ENCODE measurements at places on chromosomes 16 and 17. TPM values are rescaled to one million over a fixed set of nuclear protein-coding genes. Genes with fewer than 3 reads are reported as not detected.

Gene BLMH
- total RNA-seq, result 16.8 TPM

DNA sequence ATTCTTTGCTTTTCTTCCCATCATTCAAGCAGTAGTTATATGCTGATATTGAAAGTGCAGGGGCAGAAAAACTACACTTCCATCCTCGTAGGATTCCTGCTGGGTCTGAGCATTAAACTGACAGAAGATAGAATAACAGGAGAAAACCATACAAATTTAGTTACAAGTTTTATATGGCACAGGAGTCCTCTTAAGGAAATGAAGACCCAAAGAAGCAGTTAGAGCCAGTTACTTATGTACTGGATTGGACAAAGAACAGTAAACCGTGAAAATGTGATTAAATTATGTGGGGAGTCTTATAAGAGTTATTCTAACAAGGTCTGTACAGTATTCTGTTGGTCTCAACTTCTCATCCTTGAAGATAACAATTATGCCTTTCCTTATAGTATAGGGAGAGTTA lies 81.2 kb upstream of the NSRP1 start:
- DNase-seq, result no peak

DNA sequence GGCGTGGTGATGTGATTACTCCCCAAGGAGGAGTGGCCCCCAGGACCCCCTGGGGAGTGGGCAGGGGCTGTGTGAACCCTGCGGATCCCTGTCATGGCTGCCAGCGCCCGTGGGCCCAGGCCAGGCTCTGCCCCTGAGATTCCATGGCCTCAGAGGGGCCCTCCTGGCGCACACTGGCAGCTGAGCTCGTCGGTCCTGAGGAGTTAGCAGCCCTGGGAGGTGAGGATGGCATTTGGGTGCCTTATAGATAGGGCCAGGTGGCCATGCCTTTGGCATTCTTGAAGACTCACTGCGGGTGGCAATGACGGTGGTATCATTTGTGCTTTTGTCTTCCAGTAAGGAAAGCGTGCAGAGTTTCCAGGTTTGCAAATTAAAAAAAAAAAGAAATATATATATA lies 146.8 kb upstream of the GSE1 start:
- no peak for DNase-seq

GRCh38 chr16:51553910-51554309 lies 402.8 kb upstream of the SALL1 start:
- DNase-seq, result no peak

All from epithelial cell of proximal tubule (primary cell).